ENCODE measurements at places on chromosomes 13 and 19. TPM values are rescaled to one million over a fixed set of nuclear protein-coding genes. Genes with fewer than 3 reads are reported as not detected.

NLRP9 gene
- total RNA-seq: not detected

ICAM1 gene
- 75.3 TPM for total RNA-seq

ELAVL3 gene
- total RNA-seq: not detected

NLRP4 gene
- not detected for total RNA-seq

TMEM190 gene
- not detected for total RNA-seq

FAM124A gene
- 0.64 TPM for total RNA-seq

LGALS7 gene
- not detected for total RNA-seq

PRTN3 gene
- total RNA-seq: not detected

RAB20 gene
- 2.8 TPM for total RNA-seq

KDELR1 gene
- 80.2 TPM for total RNA-seq

MIA gene
- total RNA-seq: 0.69 TPM

MEIOSIN gene
- total RNA-seq: not detected

SH2D3A gene
- total RNA-seq: 8.7 TPM

GRCh38 chr19:3047496-3048189, 14.7 kb downstream of the TLE5 start:
- peak; percentile 52 for DNase-seq

- DNase-seq: no peak
Measured at GRCh38 chr13:34751044-34751443, 191.0 kb upstream of the NBEA start.

GRCh38 chr13:90868321-90868920, 479.1 kb upstream of the MIR17HG start:
- no peak for DNase-seq

- no peak for DNase-seq
Measured at GRCh38 chr13:80551650-80552497, 210.9 kb upstream of the SPRY2 start.

DNA sequence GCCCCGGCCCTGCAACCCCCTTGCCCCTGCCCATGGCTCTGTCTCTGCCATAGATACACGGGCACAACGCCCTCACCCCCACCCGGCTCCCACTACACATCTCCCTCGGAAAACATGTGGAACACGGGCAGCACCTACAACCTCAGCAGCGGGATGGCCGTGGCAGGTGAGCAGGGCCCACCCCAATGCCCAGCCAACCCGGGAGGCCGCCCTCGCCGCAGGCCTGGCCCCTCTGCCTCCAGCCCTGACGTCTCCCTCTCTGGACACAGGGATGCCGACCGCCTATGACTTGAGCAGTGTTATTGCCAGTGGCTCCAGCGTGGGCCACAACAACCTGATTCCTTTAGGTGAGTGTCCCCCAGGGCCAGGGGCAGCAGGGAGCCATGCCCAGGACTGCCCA, 7.7 kb downstream of the YIPF2 start:
- no peak for DNase-seq

- no peak for DNase-seq
Measured at GRCh38 chr13:72390909-72391308, 336.5 kb downstream of the MZT1 start.

GRCh38 chr13:36057041-36057440, 74.1 kb downstream of the DCLK1 start:
- no peak for DNase-seq

DNA sequence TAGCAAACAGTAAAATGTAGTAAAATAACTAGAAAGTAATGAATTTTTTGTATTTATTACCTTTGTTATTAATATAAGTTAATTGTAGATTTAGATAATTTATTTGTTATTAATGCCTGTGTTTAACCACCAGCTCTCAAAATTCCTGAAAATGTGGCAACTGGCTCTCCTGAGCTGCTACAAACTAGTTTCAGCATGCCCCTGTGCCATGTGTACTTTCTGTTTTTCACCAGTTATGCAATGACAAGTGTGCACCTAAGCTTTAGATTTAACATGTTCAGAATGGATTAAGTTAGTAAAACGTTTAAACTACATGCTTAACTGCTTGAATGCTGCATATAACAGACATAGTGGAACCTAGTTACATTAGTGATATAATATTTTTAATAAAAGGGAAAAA, 88.1 kb downstream of the POSTN start:
- DNase-seq: no peak

GRCh38 chr19:41495589-41495988, 52.6 kb downstream of the ERICH4 start:
- DNase-seq: no peak

DNA sequence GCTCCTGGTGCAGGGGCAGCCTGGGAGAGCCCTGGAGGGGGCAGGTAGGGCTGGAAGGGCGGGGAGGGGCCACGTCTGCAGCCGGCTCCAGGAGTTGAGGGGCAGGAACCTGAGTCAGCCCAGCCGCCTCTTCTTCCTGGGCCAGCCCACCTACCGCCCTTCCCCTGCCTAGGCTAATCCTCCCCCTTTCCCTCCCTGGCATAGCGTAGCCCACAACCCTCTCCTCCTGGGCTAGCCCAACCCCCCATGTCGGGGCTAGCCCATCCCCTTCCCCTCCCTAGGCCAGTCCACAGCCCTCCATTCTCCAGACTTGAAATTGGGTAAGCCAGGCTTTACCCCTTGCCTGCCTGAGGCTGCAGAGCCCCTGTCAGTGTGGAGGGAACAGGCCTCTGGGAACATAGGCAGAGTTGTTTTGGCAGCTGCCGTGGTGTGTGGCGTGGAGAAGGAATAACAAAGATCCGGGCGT, 20.6 kb upstream of the WDR18 start:
- no peak for DNase-seq

DNA sequence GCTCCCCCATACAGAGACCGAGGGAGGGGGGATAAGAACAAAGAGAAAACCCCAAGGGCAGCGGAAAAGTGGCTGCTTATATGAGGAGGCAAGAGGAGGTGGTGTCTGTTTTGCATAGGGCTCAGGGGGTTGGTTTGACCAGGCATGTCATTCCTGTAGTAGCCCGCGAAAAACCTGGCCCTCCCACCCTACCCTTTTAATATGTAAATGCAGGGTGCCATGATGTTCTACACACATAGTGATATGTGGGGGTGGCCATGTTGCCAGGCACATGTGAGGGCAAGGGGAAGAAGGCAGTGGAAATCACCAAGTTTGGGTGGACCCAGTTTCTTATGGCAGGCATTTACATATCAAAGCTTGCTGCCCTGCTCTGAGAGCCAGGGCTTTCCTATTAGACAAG, 203.5 kb upstream of the UBL3 start:
- no peak for DNase-seq

DNA sequence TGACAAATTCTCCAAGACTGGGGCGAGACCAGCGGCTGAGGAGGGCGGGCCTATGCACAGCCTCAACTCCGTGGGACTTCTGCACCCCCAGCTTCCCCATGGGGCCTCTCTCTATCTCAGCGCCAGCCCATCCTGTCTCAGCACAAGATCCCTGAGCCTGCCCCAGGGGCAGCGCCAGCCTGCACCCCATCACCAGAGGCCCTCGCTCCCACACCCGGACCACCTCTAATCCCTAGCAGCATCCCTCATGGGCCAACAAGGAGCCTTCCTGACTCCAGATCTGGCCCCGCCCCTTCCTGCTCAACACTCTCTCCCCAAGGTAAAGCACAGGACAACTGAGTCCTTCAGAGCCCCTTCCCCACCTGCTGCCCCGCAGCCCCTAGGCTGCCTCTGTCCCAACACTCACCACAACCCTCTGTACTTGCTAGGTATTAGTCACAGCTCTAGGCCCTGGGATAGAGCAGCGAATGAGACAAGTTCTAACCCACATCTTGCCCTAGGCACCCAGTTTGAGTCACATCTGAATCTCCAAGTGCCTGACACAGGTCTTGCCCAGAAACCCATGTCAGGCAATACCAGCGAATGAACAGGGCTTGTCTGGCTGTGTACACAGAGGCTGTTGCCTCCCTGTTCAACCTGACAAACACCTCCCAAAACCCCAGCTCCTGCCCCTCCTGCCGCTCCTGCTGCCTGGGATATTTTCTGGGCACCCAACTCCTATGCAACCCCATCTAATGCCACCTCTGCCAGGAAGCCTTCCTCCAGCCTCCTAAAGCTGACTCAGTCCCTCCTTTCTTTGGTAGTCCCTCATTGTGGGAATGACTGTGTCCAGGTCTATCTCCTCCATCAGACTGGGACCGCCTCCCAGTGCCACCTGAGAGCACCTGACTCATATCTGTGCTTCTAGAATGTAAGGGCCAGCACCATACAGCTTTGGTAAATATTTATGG, 18.6 kb downstream of the GRIK5 start:
- DNase-seq: no peak

DNA sequence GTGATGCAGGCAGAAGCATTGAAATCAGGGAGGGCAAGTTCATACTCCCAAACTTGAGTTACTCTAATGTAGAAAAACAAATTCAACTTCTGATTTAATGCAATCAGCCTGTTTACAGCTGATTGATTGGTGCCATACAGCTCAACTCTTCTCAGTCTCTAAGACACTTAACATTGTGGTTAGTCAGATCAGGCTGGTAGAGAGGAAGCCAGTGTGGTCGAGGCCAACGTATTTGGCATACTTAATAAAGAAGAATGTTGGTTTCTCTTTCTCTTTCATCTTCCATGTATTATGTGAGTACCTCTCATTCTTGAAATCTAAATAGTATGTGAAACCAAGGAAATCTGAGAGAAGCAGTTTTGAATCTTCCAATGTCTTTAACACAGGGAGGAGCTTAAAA, 255.0 kb upstream of the SLITRK1 start:
- peak; percentile 52 for DNase-seq

All from activated T-helper 2 cell treated with anti-CD3 and anti-CD28 coated beads, Interferon-gamma antibody, Interleukin-2, Interleukin-4, amounts not matched to agents 10 μg/mL and 5 μg/mL and 100 μg/mL, durations not matched to agents 14 hours and 24 hours and 36 hours (primary cell).